ENCODE measurements at places on chromosomes 5 and 9. TPM values are rescaled to one million over a fixed set of nuclear protein-coding genes. Genes with fewer than 3 reads are reported as not detected.

- ATAC-seq, result no peak
Observed at GRCh38 chr9:70940605-70941004, 180.8 kb downstream of the TRPM3 start.

DNA sequence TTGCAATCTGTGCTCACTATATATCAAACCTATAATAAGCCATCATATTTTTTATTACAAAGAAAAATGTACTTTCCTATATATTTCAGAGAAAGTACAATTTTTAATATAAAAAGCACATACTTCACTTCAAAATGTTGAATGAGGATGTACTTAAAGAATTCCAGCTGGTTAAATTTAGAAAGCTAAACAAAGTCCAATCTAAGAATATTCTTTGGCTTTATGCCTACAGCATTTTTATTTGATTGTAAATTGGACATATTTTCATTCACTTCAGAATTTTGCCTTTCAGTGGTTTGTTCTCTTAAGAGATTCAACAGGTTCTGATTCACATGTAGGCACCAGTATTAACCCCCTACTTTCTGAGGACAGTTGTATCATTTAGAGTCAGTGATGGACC, 533.8 kb downstream of the CAAP1 start:
- ATAC-seq, result no peak

DNA sequence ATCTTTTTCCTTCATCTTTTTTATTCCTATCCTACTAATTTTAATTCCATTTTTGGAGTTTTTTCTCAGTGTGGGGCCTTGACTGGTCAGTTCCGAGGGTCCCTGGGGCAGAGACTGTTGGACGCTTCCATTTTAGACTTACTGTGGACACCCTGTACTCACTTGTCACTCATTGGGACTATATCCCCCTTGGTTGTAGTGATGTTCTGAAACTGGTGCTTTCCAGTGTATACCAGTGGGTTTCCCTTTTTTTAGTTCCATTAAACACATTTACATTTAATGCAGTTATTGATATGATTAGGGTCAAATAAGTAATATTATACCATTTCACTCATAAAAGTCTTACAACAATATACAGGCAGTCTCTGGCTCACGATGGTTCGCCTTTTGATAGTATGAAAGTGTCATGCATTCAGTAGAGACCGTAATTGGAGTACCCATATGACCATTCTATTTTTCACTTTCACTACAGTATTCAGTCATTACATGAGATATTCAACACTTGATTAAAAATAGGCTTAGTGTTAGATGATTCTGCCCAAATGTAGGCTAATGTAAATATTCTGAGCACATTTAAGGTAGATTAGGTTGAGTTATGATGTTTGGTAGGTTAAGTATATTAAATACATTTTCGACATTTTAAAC, 46.0 kb downstream of the CNOT6 start:
- ATAC-seq, result no peak

- peak; percentile 32 for ATAC-seq
Observed at GRCh38 chr9:131270171-131271015, 5.9 kb downstream of the FAM78A start.

GRCh38 chr5:132459031-132459982, 31.3 kb downstream of the IRF1 start:
- ATAC-seq, result peak; percentile 5

DNA sequence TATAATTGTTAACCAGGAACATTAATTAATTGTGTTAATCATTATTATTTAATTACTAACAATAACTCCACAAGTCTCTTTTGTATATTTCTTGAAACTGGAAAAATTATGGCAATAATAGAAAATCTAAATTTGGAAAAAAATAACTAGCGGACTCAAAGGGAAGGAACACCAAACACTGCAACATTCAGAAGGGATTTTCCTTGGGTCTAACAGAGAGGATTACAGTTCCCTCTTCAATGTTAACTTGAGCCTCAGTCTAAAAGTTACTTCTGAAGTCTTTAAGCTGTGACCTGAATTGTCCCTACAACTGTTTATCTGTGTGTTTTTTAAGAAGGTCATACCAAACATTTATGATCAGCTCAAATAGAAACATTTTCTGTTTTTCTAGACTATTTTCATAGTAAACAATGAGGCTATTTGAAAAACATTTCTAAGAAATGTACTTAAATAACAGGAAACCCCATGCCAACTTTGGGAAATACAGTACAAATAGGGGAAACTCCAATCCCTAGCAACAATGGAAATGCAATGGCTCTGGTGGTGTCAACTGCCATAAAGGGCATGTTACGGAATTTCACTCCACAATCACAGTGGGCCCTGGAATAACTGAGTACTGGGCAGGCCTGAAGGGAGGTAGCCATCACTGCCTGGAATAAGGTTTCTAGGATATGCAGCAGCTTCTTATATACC, 61.2 kb downstream of the MCTP1 start:
- no peak for ATAC-seq

- ATAC-seq, result no peak
Observed at GRCh38 chr5:53996008-53996407, 314.4 kb downstream of the ARL15 start.

DNA sequence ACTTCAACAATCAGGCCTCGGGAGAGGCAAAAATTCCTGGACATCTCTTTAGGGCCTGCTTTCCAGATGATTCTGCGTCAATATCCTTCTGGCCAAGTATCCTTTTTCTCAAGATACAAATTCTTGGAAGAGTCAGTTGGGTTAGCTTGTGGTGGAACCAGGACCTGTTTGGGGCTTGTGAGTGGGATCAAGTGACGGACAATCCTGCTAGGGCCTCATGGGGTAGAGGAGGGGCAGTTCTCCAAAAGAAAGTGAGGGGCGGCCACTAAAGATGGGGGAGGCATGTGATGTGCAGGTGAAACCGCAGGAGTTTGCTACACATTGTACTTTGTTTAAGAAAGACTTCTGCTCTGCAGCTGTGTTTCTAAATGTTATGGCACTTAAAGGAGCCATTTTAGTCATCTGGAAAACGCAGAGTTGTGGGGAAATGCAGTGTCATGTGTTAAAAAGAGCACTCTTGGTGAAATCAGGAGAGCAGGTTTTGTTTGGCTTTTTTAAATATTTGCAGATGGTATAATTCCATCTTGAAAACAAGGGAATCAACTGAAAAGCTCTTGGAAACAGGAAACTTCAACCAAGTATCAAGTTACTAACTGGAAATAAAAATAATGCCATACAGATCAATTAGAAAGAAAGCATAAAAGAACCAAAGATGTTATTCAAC, 27.4 kb upstream of the GSN start:
- ATAC-seq, result no peak

DNA sequence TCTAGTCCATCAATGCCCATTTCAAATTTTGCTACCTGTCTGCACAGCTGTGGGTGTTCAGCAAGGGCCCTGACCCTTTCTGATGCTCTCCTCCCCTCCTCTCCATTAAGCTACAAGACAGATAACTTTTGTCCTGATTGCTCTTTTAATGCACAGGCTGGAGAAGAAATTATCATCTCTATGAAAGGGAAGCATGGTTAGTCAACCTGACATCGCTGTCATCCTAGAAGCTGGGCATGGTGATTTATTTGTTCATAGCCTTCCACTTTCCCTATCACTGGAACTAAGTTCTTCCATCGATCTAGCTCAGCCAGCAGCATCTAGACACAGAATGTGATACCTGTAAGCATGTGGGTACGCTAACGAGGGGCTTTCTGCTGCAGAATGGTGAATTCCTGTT, 50.1 kb downstream of the SLIT3 start:
- ATAC-seq, result no peak

The IRX4 gene
- total RNA-seq, result 10.3 TPM

GRCh38 chr5:67243349-67243748, 46.8 kb upstream of the CD180 start:
- ATAC-seq, result no peak

GRCh38 chr5:144189800-144190429, 19.2 kb downstream of the KCTD16 start:
- peak; percentile 44 for ATAC-seq

The GALNT12 gene
- total RNA-seq, result 16.6 TPM

GRCh38 chr9:134531220-134531970, 110.2 kb upstream of the COL5A1 start:
- no peak for ATAC-seq

DNA sequence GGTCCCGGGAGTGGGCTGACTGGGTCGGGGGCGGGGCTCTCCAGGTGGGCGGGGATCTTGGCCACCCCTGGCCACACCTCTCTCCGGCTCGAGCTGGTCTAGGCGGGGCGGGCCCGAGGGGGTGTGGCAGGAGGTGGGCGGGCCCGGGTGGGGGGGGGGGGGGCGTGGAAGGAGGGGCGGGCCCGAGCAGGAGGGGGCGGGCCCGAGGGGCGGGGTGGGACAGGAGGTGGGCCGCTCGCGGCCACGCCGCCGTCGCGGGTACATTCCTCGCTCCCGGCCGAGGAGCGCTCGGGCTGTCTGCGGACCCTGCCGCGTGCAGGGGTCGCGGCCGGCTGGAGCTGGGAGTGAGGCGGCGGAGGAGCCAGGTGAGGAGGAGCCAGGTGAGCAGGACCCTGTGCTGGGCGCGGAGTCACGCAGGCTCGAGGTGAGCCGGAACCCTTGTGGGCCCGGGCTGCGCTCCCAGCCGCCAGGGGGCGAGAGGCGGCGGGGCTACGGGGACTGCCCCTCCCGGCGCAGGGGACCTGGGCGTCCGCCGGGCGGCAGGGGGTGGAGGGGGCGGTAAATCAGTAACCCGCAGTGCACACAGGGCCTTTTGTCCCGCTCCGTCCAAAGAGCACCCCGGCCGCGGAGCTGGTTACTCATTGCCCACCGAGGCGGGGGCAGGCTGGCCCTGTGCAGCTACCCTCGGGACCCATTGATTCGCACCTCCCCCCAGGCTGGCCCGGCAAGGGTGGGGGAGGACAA, at the start of gene FGFR4:
TSS of gene FGFR4 (plus strand) at position 262 of the 744 bp plus-strand sequence. CDS start 2,688 bp downstream, outside the sequence.
- peak; percentile 88 for ATAC-seq

- no peak for ATAC-seq
Observed at GRCh38 chr5:9374025-9374424, 171.8 kb downstream of the SEMA5A start.

- peak; percentile 33 for ATAC-seq
Observed at GRCh38 chr9:18473652-18474279, at the start of gene ADAMTSL1. Gene ADAMTSL1, plus strand, starts transcription at chr9:18474153. Its CDS starts 80 bp downstream, at chr9:18474233.

DNA sequence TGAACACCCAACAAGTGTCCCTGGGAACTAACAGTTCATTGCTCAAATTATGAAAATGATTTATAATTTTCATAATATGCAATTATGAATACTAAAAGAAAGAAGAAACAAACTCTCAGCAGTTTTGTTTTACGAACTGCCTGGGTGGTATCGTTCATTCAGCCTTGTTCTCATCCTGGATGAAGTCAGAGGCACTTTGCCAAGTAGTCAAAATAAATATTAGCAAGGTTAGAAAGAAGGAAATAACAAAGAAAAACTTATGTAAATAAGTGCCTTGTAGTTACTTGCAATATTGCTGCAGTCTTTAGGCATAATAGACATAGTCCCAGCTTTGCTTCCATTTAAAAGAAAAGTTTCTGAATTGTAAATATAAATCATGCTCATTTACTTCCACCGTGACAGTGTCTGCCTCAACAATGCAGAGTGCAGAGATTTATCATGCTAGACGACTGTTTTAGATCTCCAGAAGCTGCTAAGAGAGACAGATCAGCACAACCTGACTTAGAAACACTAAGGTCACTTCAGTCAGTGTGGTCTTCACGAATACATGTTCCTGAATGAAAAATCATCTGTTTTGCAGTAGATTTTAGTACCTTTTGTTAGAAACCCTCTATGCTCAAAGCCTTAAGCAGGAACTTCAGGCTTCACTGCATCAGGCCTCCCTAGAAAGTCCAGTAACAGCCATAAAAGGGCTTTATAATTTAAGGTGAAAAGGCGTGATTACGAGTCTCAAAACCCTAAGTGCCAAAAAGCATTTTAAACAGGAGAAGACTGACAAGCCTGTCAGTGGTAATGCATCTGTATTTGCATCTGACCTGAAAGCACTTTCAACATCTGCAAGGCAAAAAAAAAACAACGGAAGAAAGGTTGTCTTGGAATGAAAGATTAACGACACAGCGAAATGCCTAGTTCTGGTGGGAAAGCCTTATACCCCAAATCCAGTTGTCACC, 92.1 kb downstream of the TMEM167A start:
- ATAC-seq, result no peak

The PRR16 gene
- 0.44 TPM for total RNA-seq

DNA sequence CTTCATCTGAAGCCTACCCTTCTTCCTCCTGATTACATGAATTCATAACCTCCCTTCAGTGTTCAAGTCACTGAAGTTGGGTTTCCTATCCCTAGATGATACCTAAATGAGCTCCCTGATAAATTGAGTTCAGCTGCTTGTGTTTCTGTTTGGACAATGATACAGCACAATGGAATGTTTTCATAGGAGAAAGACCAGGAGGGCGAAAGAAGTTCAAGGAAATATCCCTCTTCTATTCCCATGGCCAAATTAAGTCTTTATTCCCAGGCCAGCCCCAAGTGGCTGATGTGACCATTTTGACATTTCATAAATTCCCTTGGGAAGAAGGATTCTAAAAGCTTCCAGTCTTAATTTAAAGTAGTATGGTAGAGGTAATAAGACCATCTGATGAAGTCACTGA, 555.8 kb upstream of the CLINT1 start:
- no peak for ATAC-seq

DNA sequence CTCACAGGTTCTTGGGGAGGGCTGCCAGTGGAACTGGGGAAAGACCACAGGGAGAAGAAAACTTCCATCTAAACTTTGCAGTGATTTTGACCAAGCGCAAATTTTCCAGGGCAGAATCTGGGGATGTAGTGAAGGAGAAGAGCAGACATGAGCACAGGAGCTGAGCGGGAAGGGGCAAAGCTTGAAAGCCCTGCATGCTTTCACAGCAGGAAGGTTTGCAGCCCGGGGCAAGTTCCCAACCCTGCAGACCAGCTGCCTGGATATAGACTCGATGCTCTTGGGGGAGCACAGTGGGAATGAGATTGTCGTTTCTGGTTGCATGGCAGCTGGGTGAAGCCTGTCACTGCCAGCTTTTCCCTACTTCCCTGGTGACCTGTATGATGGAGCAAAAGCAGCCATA, 276.8 kb upstream of the RORB start:
- ATAC-seq, result no peak

The EFCAB9 gene
- total RNA-seq, result not detected

- peak; percentile 85 for ATAC-seq
Observed at GRCh38 chr5:151002250-151002649, 18.1 kb upstream of the GPX3 start.
